T-cell (primary cell): ENCODE measurements at places on chromosomes 11 and 22.

- no peak for DNase-seq
Observed at GRCh38 chr11:8015753-8016239, 28.7 kb downstream of the EIF3F start.

DNA sequence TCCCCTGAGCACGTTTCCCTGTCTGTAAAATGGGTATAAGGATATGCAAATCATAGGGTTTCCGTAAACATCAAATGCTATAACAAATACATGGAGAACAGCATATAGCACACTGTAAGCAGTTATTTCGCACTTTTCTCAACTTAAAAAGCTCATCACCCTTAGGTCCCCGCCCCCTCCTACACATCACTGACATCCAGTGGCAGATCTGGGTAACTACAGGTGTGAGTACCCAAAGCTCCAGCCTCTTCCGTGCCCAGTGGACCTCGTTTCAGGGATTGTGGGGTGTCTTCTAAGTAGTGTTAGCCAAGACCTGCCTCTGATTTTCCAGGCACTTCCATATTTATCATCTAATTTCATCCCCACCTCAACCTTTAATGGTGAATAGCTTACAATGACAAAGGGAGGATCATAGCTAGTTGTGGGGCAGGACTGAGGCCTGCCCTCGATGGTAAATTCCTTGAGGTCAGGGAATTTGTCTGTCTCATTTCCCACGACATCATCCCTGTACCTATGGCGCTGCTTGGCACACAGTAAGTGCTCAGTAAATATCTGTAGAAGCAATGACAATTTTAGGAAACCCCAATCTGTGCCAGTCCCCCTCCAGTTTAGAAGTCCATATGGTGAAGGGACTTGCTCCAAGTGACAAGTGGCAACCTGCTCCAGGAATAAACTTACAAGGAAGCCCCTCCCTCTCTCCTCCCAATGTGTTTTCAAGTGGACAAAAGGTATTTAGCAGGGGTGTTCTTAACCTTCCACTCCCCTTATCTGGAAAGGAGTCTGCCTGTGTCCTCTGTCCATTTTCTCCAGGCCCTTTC is 340.5 kb downstream of the TENM4 start:
- no peak for DNase-seq

DNA sequence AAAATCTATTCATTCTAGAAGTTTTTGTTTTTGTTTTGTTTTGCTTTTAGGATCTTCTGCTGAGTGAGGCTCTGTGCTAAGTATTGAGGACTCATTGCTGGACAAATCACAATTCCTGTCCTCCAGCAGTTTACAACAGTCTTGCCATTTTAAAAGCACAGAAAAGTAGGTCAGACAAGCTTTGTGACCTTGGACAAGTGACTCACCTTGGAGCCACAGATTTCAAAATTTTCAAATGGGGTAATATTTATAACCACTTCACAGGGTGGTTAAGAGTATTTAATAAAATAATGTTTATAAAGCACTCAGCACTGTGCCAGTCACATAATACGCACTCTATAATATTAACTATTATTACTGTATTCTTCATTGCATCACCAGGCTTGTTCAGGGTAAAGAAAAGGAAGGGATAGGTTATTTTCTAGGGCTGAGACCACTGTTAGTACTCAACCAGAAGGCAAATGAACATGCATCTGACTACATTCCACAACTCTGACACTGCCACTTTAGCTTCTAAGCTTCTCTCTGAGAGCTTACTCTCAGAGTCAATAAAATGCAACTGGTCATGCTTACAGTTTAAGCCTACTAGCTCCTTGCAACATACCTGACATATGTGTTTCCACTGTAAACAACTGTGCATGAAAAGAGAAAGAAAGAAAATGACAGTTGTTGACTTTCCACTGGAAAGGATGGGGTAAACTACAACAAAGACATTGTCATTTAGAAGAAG is 63.2 kb upstream of the FIBIN start:
- no peak for DNase-seq

- no peak for DNase-seq
Observed at GRCh38 chr11:121039971-121040613, 16.2 kb downstream of the TBCEL start.

- no peak for DNase-seq
Observed at GRCh38 chr11:120501976-120502755, 9.4 kb upstream of the GRIK4 start.

- DNase-seq, result no peak
Observed at GRCh38 chr11:101115671-101116160, 13.9 kb downstream of the PGR start.

- no peak for DNase-seq
Observed at GRCh38 chr11:85758480-85759039, 52.4 kb downstream of the SYTL2 start.
